Fibroblast of the aortic adventitia (primary cell): ENCODE measurements at places on chromosomes 16 and 17. TPM values are rescaled to one million over a fixed set of nuclear protein-coding genes. Genes with fewer than 3 reads are reported as not detected.

The FBXO39 gene
- 0.09 and 0.57 TPM in 2 replicates for total RNA-seq

The CEP112 gene
- total RNA-seq: 7.2 and 10.6 TPM in 2 replicates

The GP1BA gene
- total RNA-seq: not detected in 2 replicates

The MEIOC gene
- total RNA-seq: 0.18 TPM in 1 of 2 replicates, not detected in the other

The EIF5A gene
- 78.3 and 1,006 TPM in 2 replicates for total RNA-seq

The KCTD5 gene
- total RNA-seq: 14.1 and 16.4 TPM in 2 replicates

The FTSJ3 gene
- 39.8 and 80.7 TPM in 2 replicates for total RNA-seq

The WWP2 gene
- total RNA-seq: 28.5 and 28.7 TPM in 2 replicates

The SMIM22 gene
- not detected in 2 replicates for total RNA-seq

The FOXC2 gene
- total RNA-seq: 5.2 TPM in 1 of 2 replicates, not detected in the other

The TNK1 gene
- under 0.01 TPM in 1 of 2 replicates, not detected in the other for total RNA-seq

The NQO1 gene
- 180 and 302 TPM in 2 replicates for total RNA-seq

The TRAF7 gene
- 64.3 and 91.0 TPM in 2 replicates for total RNA-seq

The ARL5C gene
- total RNA-seq: 2.1 TPM in 1 of 2 replicates, not detected in the other

The SALL1 gene
- 0.16 and 2.6 TPM in 2 replicates for total RNA-seq

The FBXW10 gene
- total RNA-seq: under 0.01 TPM in 1 of 2 replicates, not detected in the other

The C17orf100 gene
- total RNA-seq: 0.57 and 0.63 TPM in 2 replicates

The MEAK7 gene
- 12.4 and 19.1 TPM in 2 replicates for total RNA-seq

The PRAC2 gene
- not detected in 2 replicates for total RNA-seq

The EVPLL gene
- not detected in 2 replicates for total RNA-seq

The KCNH4 gene
- 0.09 TPM in 1 of 2 replicates, not detected in the other for total RNA-seq

The TPSD1 gene
- not detected in 2 replicates for total RNA-seq

The MYH13 gene
- total RNA-seq: not detected in 2 replicates

The RAD51D gene
- total RNA-seq: 4.7 and 14.8 TPM in 2 replicates

The CDH3 gene
- total RNA-seq: not detected in 2 replicates

The NUP85 gene
- total RNA-seq: 33.9 and 41.5 TPM in 2 replicates

The TAOK1 gene
- total RNA-seq: 71.8 and 78.3 TPM in 2 replicates

The CD79B gene
- not detected in 2 replicates for total RNA-seq

The SLFN13 gene
- 1.4 and 1.7 TPM in 2 replicates for total RNA-seq

The WNK4 gene
- total RNA-seq: 0.45 and 3.5 TPM in 2 replicates

The RUNDC3A gene
- total RNA-seq: not detected in 2 replicates

The SMTNL2 gene
- 0.16 TPM in 1 of 2 replicates, not detected in the other for total RNA-seq

The SLC39A11 gene
- 15.8 and 30.5 TPM in 2 replicates for total RNA-seq

The ST6GALNAC2 gene
- total RNA-seq: 0.63 TPM in 1 of 2 replicates, not detected in the other
